Activated CD4-positive, CD25-positive, alpha-beta regulatory T cell treated with anti-CD3 and anti-CD28 coated beads, Interleukin-2, amount 50 U/mL, for 24 hours (primary cell): ENCODE measurements at places on chromosomes 4 and X.

GRCh38 chrX:123801901-123802300, 58.0 kb upstream of the XIAP start:
- no peak for ATAC-seq

GRCh38 chrX:74349387-74349786, 45.4 kb downstream of the ZCCHC13 start:
- ATAC-seq = no peak

DNA sequence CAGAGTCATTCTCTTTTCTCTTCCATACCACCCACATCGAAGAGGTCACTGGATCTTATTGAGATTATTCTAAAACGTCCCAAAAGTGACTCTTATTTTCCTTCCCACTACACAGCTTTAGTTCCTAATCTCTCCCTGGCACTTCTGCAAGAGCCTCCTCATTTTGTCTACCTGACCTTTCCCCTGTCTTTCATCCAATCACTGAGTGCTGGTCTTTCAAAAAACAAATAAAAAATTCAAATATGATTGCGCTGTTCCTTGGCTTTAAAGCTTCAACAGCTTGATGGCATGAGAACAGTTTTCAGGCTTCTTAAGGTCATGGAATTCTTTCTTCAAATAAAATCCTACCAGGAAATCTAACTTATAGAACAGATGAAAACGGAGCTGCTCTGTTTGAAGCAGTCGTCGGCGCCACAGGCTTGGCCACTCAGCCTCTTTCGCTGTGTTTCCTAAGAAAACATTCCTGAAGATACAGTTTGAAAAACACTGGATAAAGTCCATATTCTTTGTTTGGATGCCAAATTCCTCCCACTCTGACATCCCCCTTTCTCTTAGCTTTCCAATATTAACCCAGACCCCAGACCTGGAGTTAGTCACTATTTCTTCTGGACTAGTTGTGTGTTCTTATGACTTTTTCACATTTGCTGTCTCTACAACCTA, 12.5 kb downstream of the SYTL5 start:
- ATAC-seq = no peak

GRCh38 chr4:121449416-121449815, 68.6 kb upstream of the QRFPR start:
- no peak for ATAC-seq

GRCh38 chr4:183888564-183888963, 16.5 kb upstream of the STOX2 start:
- ATAC-seq = no peak

DNA sequence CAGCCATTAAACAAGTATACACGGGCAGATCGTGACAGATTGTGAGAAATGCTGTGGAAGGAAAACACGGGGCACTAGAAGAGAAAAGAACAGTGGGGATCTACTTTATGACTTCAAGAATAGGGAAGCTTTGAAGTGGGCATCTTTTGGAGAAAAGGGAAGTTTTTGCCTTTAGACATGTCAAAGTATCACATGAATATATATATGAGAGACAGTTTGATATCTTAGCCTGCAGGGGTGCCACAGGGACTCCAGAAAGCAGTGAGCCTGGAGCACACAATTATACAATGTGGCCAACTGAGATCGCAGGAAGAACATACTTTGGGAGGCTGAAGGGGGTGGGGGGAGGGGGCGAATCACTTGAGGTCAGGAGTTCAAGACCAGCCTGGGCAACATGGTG, 35.7 kb downstream of the RELL1 start:
- no peak for ATAC-seq

GRCh38 chrX:56817179-56817578, 88.1 kb downstream of the NBDY start:
- ATAC-seq = no peak

- no peak for ATAC-seq
Measured at GRCh38 chr4:184930026-184930425, 88.3 kb upstream of the HELT start.

DNA sequence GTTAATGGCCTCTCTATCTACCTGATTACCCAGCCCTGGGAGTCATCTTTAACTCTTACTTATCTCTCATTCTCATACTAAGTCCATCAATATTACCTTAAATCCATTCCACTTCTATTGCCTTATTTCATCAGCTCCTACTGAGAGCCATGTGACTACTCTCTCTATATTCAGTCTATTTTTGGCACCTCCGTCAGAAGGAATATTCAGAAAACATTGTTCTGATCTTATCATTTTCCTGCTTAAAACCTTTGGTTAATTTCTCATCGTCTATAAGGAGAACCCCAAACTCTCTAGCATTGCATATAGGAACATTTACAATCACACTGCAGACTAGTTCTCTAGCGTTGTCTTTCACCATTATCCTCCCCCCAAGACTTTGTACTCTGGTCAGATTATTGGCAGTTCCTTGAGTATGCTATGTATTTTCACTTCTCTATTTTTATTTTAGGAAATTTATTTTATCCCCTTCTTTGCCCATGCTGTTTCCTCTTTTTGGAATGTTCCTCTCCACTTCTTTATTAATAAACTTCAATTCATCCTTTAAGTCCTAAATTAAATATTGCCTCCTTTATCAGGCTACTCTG, 13.7 kb upstream of the AMMECR1 start:
- no peak for ATAC-seq

DNA sequence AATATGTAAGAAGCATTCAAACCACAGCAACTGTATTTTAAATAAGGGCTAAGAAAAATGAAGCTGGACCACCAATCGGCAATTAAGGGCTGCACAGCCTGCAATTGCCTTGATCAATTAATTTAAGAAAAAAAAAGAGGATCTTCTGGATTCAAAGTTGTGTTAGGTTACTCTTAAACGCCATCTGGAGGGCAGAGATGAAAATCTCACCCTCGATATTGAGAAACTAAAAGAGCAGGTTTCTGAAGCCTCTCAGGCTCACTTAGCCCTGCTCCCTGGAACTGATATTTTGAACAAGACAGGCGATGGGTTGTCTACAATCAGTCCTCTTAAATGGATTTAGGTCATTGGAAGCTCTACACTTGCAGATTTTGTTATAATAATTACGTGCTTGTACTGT, 579.4 kb downstream of the GRXCR1 start:
- no peak for ATAC-seq

- ATAC-seq = no peak
Measured at GRCh38 chrX:13271511-13271910, 48.3 kb downstream of the ATXN3L start.

DNA sequence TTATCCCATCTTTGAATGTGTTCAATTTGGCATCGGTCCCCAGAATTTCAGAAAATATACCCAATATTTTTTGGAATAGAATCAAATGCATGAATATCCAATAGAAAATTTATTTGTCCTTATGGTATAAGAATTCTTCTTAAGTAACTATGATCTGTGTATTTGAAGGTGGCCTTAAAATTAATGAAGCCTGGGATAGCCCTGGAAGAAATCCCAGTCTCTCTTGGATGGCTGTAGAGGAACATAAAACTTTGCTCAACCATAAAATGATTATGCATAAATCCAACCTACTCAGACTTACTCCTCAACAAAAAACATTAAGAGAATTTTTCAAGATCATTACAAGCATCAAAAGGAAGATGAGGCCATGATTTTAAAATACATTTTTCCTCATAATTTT, 269.4 kb upstream of the SMIM31 start:
- ATAC-seq = no peak

DNA sequence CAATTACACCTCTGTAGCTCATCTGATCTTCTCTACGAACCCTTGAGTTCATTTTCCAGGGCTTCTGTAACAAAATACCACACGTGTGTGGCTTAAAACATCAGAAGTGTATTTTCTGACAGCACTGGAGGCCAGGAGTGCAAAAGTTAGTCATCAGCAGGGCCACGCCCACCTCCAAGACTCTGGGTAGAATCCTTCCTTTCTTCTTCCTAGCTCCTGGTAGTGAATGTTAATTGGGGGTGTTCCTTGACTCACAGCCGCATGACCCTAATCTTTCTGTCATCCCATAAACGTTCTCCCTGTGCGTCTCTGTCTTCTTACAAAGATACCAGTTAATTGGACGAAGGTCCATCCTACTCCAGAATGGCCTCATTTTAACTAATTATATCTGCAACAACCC, 115.0 kb downstream of the TRIML1 start:
- ATAC-seq = no peak

DNA sequence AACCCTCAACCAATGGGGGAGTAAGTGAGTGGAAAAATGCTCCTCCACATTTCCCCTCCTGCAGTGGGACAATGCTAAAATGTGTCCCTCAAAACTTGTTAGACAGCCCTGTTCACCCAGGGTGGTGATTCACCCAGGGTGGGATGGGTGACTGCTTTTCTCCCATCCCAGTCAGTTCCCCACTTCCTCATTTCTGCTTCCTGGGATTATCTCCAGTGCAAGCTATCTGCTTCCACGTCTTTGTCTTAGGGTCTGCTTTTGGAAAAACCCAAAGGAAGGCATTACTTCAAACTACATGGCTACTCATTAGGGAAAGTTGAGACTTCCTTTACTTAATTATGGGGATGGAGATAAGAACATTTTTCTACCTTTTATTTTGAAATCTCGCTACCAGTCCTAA, 45.5 kb downstream of the ETNPPL start:
- no peak for ATAC-seq

DNA sequence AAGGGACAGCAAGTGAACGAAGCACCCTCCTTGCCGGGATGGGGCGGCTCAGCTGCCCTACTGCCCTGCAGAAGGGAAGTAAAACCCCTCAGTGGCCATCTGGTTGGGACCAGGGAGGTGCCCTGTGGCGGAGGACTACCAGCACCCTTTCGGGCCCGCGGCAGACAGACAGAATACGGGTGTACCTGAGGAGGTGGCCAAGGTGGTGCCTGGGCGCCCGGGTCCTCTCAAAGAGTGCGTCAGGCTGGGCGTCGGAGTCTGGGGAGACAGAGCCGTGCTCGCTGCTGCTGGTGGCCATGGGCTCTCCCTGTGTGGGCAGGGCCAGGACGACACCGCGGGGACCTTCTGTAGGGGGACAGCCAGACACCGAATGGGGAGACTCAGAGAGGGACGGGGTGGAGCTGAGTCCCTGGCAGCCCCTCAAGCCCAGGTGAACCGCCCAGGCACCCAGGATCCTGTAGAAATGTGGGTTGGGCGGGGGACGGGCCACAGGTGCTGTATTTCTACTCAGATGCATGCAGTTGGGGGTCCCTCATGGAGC, 29.7 kb downstream of the PDHA1 start:
- no peak for ATAC-seq

GRCh38 chr4:74311696-74312313, 3.5 kb downstream of the EPGN start:
- no peak for ATAC-seq

DNA sequence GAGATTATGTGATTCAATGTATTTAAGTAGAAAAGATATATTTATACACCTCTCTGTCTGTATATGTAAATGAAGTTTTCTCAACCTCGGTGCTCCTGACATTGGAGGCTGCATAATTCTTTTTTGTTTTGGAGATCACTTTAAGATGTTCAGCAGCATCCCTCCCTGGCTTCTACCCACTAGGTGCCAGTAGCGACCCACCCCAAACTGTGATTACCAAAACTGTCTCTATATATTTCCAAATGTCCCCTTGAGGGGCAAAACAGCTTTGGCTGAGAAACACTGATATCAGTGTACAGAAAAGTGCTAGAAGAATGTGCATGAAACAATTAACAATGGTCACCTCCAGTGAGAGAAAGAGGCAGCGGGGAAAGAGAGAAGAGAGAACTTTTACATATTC, 51.2 kb downstream of the DCX start:
- no peak for ATAC-seq

DNA sequence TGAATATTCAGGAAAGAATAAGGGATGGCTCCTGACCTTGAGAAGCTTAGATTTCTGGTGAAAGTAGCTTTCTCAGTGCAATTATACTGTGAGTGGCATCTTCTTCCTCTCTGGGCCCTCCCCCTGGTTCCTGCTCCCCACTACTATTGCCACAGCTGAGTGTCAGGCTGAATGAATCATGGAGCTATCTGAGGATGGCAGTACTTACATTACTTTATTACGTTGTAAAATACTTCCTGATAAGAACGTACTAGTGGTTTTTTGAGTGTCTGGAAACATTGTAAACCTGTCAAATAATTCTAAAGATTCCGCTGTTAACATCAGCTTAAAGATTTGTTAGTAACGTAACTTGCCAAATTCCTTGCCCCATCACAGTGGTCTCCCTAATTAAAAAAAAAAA, 36.2 kb downstream of the ARHGAP10 start:
- ATAC-seq = no peak

- no peak for ATAC-seq
Measured at GRCh38 chr4:70712604-70713452, 8.9 kb upstream of the RUFY3 start.

GRCh38 chr4:78464265-78464664, 87.3 kb upstream of the ANXA3 start:
- no peak for ATAC-seq

GRCh38 chr4:90120037-90120436, 7.2 kb upstream of the CCSER1 start:
- no peak for ATAC-seq

DNA sequence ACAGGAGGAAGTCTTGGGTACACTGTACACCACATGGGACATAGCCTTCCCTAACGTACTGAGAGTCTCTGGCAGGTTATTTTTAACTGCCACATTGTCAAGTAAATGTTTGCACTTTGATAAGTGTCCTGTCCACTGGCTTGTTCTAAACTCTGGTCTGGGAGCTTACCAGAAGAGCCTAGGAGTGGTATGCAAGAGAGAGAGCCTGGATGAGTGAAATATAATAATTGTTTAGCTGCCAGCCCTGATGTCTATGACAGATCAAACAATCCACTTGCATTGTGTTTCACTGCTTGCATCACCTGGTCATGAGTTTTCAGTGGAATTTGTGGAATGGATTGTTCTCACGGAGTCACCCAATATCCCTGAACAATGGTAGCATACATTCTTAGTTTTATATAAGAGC, 91.6 kb downstream of the SHROOM3 start:
- no peak for ATAC-seq

DNA sequence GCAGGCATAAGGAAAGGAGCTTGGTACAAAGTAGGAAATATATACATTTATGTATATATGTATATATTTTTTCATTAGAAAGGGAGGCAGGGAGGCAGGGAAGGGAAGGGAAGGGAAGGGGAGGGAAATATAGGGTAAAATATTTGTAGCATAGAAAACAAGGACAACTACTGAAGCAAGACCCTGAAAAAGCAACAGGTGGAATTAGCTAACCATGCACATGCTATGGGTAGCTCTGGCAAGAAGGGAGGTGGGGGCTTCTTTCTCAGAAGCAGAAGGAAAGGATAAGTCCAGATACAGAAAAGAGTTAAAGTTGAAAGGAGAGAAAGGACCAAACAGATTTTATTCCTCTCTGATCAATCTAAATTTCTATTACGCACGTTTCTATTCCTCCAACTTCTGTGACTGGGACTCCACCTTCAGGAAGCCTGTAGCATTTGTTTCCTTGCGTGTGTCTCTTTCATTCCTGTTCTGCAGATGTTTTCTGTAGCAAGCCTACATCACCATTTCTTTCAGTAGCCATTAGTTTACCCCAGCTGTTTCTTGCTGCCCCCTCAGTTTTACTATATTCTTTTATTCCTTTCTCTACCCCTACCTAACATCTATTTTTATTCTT, 82.9 kb downstream of the OR13H1 start:
- ATAC-seq = no peak

- ATAC-seq = no peak
Measured at GRCh38 chr4:108213308-108213707, 44.6 kb upstream of the LEF1 start.
